ENCODE measurements at places on chromosomes 2 and 18.

- DNase-seq = no peak
These were observed 27.8 kb upstream of the SERPINB12 start for GRCh38 chr18:63514326-63514725.

- no peak for DNase-seq
These were observed 173.3 kb downstream of the TRIB2 start for GRCh38 chr2:12890066-12890465.

GRCh38 chr2:111167076-111167862 is 46.6 kb downstream of the BCL2L11 start:
- DNase-seq = no peak

GRCh38 chr18:59823596-59824195 is 76.1 kb upstream of the PMAIP1 start:
- DNase-seq = no peak

DNA sequence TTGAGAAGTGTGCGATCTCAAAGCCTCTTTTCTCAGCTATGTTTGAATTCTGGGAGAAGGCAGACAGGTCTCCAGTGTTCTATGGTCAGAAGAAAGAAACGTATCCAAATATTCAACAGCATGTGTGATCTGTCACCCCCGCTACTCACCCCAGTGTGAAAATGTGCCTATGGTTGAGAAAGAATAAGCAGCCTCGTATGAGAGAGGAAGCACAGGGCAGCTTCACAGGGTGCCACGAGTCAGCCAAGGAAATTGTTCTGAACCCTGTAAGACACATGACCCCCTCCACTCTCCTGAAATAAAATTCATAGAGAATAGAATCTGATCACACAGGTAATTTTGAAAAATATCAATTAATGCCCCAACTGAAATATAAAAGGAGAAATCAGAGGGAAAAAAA is 8.0 kb upstream of the SF3B1 start:
- DNase-seq = no peak

DNA sequence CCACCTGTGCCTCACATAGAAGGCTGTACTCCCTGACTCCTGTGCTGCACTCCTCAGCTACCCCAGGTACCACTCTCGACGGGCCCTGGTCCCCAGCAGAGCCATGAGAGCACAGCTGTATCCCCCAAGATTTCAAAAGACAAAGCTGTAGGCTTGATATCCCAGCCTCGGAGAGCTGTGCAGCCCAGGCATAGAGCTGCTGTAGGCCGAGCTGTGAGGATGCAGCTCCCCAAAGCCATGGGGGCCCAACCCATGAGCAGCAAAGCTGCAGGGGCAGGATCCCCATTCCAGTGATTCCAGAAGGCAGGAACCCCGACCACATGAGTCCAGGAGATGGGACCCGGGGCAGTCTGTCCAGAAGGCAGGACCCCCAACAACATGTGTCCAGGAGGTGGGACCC is 123.8 kb upstream of the CBLN2 start:
- DNase-seq = no peak

DNA sequence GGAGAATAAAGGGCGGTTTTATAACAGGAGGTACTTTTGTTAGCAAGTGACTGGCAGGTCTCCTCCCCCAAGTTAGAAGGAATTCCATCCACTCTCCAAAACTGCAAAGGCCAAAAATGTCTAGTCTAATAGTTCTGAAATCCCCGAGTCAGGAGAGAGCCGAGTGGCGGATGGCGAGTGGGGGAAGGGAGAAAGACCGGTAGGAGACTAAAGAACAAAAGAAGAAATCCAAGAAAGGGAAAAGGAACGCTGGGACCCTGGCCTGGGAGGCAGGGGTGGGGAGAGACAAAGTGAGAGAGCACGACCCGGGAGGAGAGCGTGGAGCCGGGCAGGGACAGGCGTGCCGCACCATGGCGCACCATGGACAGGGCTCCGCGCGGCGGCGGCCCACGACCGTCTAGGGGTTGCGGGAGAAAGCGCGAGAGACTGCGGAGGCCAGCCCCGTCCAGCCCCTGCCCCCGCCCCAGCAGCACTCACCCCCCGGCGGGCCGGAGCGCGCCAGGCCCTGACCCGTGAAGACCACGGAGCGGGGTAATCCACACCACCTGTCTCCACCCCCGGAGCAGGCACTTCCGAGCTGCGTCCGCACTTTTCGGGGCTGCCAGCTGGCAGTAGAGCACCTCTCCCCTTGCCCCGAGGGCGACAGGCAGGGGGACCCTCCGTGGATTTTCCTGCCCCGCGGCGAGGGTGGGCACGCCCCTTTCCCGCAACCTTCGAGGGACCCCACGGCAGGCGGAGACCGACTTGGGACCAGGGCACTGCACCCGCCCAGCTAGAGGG is 1.6 kb downstream of the CDH2 start:
- DNase-seq = no peak

DNA sequence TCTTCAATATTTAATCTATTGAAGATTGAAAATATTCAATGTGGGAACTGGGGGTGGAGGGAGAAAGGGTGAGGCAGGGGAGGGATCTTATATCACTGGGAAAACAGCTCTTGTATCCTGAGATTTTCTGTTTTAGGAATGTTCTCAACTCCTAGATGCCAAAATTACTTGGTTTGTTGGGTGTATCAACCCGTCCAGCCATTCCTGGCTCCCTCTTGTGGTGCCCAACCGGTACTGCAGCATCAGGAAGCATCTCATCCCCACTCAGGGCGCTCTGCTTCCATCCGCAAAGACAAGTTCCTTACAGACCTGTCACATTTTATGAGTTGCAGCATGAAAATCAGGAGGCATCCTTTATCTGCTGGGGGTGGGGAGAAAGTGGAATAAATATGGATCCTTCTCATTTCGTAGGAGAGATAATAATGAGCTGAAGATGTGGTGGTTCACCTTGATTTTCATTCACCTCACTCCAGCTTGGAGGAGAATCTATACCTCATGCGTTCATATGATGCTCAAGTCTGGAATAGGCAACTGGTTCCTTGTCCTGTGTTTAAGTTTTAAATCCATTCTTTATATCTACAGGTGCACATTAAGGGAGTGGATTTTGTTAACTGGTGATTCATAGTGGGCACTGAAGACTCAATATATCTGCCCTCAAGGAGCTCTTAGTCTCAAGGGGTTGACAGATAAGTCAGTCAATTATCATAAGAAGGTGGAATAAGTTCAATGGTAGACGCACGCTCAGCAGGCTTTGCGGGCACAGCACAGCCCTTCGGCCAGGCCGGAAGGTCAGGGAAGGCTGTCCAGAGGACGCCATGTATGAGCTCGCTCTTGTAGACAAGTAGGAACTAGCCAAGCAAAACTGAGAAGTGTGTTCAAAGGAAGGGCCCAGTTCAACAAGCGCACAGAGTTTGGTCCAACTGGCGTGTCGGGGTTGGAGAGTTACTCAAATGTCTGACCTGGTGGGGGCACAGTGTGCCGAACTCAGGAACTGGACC is 127.3 kb downstream of the RNF144A start:
- DNase-seq = peak; percentile 65

DNA sequence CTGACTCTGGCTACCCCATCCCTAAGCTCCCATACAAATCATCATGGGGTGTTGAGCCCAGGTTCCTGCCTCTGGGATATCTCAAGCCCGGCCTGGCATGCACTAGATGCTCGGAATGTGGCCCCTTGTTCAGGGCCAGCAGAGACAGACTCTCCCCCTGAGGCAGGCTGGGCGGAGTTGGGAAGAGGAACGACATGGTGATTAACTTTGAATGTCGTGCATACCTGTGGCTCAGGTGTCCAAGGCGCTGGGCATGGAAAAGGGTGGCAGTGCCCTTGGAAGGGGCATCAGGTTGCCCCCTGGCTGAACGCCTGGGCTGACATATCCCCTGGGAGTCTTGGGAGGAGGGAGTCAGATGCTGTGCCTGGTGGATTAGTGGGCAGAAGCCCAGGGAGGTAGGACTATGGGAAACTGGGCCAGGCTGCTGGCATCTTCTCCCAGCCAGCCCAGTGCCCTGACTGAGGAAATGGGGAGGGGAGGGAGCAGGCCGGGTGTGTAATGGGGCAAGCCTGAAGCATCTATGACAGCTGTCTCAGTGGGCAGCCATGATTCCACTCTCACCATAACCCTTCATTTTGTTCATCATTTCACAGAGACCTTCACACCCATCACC is 57.8 kb upstream of the OTOF start:
- DNase-seq = no peak

GRCh38 chr2:72579591-72580180 is 246.1 kb downstream of the EXOC6B start:
- DNase-seq = no peak

- no peak for DNase-seq
These were observed 7.7 kb upstream of the MMADHC start for GRCh38 chr2:149595056-149595963.

DNA sequence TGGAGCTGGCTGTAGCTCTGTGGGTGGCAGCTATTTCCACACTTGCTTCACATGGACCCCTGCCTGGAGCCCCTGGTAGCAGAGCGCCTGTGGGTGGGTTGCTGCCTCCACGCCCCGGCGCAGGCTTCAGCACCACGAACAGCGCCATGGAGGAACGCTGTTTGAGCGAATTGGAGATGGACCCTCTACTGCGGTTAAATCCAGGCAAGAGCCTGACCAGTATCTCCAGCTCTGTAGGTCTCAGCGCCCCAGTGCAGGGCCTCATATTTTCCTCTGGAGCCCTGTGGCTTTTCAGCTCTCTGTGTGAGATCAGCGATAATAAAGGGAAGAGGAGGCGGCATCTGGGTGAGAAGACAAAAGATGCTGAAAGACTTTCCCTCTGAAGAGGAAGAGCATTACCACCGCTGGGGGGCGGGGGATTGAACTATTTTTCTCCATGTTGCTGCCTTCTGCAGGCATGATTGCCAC is 12.0 kb downstream of the ONECUT2 start:
- DNase-seq = no peak

- DNase-seq = no peak
These were observed 251.4 kb upstream of the TCF4 start for GRCh38 chr18:55839343-55839742.

GRCh38 chr18:46474487-46475389 is 182.3 kb downstream of the LOXHD1 start:
- no peak for DNase-seq

GRCh38 chr2:74817304-74817675 is 16.6 kb upstream of the HK2 start:
- no peak for DNase-seq

Data from activated CD4-positive, alpha-beta T cell treated with anti-CD3 and anti-CD28 coated beads for 4 hours (primary cell).